Glomerular endothelial cell (primary cell): ENCODE measurements at places on chromosomes 1 and 21. TPM values are rescaled to one million over a fixed set of nuclear protein-coding genes. Genes with fewer than 3 reads are reported as not detected.

- no peak for DNase-seq
These were observed 237.3 kb upstream of the POU3F1 start for GRCh38 chr1:38283696-38284470.

The CIART gene
- total RNA-seq, result 2.2 and 11.4 TPM in 2 replicates

DNA sequence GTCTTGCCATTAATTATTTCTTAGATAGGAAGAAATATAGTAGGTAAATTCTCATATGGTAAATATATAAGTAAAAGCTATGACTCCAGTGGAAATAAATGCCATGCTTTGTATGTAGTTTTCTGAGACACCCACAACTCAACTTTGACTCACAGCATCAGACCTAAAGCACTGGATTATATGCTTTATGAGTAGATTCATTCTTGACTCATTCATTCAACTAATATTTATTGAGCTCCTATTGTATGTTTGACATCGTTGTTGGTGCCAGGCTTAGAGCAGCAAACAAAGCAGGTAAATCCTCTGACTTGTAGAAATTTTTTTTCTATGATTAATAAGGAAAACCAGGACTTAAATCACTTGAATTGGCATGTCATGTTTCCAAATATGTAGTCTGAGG, 211.4 kb downstream of the PTPRC start:
- DNase-seq, result no peak

GRCh38 chr1:206769304-206769731, 1.3 kb upstream of the IL19 start:
- no peak for DNase-seq

- DNase-seq, result no peak
These were observed 536.6 kb upstream of the USP24 start for GRCh38 chr1:55751776-55752175.

DNA sequence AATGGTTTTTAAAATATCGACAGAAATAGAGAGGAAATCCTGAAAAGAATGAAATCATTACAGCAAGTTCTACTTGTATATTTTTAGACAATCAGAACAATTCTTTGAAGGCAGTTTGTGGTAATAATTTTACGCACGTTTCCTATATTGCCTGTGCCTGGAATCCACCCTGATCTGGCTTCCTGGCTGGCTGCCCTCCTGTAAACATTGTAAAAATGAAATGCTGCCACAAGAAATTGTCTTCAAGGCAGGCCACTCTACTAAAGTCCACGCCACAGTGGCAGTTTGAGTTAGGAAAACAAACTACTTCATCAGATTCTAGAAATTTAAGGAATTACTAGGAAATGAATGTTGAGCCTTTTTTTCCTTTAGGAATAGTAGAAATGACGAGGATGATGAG, 454.5 kb upstream of the NR5A2 start:
- peak; percentile 44 for DNase-seq

- no peak for DNase-seq
These were observed 58.1 kb upstream of the SIM2 start for GRCh38 chr21:36640721-36641244.

The IVL gene
- total RNA-seq, result not detected in 2 replicates

DNA sequence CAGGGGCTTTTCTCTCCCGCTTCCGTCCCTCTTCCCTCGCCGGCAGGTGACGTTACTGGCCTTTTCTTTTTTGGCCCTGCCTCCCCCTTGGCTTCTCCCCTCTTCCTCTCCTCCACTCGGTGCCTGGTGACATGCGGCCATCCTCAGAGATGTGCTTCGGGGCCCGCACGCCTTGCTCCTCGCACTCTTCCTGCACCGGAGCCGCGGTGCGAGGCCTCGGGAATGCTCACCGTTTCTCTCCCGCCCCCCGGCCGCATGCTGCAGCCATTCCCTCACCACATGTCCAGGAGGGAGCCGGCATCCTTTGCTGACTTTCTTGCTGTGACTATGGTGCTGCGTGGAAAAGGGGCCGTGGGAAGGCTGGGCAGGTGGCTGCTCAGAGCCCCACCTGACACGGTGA, 39.3 kb downstream of the PDE9A start:
- no peak for DNase-seq

- no peak for DNase-seq
These were observed 257.2 kb downstream of the LRRC7 start for GRCh38 chr1:69824932-69825331.

DNA sequence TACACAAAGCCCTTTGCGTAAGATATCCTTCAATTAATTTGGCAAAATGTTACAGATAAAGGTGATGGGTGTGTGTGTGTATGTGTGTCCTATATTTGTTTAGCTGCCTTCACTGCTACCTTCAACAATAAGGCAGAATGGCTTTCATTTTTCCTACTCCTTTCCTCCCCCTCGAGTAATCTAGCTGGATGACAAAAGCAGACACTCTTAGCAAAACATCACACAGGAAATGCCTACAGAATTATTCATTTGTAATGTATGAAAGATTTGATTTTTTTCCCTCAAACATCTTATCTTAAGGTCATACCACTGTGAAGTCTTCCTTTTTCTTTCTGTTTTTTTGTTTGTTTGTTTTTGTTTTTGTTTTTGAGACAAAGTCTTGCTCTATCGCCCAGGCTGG, 10.6 kb downstream of the PTPN22 start:
- peak; percentile 52 for DNase-seq

The FAM72D gene
- total RNA-seq, result 0.48 and 1.1 TPM in 2 replicates

The LMX1A gene
- total RNA-seq, result not detected in 2 replicates

DNA sequence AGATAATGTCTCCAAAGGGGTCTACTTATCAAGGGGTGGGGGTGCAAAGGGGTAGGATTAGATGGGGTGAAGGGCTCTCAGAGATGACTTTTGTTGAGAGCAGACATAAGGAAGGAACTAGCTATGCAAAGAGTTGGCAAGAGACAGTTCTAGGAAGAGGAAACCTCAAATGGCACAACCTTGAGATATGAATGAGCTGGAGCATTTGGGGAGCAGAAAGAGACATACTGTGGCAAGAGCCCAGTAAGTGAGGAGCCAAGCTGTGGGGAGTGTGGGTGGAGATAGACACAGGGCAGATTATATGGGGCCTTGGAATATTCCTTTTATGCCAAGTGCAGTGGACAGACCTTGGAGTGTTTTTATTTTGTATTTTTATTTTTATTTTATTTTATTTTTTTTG, 84.8 kb upstream of the BTG3 start:
- no peak for DNase-seq

DNA sequence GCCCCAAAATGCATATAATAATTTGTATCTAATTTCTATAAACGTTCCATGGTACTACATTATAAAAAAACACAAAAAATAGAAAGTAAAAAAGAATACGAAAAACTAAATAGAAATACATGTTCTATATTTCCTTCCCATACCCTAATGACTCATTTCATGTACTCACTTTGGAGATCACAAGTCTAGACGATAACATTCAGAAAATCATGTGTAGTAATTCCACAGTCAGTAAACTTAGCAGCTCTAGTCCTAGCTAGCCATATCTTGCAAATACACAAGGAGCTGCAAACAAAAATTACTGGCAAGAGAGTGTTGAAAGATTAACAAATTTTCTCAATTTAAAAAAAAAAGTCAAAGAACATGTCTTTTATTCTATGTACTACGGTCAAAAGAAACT, 1.4 kb downstream of the GOLPH3L start:
- no peak for DNase-seq

DNA sequence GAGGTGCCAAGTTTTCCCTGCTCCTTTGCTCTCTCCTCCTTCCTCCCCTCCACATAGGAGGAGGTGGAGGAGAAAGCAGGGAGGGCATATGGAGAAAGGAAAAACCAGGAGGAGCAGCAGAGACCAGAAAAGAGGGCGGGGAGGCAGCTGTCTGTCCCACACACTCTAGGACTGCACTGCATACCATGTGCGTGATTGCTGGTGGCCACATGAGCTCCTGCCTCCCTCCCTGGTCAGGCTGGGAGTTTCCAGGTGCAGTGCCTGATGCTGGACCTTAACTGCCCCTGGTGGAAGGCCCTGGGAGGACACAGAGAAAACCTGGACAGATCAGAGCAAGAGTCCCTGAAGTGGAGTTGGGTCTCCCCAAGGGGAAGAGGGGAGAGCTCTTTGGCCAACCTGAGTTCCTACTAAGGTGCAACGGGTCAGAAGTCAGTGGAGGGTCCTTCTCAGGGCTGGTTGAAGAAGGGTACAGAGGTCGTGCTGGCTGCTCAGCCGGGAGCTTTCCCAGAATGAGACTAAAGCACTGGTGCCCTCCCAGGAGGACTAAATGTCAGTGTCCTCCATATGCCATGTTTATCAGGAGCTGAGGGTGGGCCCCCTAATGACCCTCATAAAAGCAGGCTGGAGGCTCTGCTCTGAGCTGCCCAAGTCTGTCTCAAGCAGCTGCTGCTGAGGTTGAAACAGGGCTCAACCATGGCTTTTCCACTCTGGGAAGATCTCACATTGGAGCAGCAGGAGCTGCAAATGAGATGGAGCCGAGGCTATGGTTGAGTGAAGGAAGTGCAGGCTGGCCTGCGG, 3.5 kb upstream of the LGR6 start:
- DNase-seq, result no peak

The SCCPDH gene
- total RNA-seq, result 31.4 and 36.3 TPM in 2 replicates

The SUSD4 gene
- total RNA-seq, result not detected in 2 replicates

The UBXN10 gene
- 0.06 and 0.24 TPM in 2 replicates for total RNA-seq

DNA sequence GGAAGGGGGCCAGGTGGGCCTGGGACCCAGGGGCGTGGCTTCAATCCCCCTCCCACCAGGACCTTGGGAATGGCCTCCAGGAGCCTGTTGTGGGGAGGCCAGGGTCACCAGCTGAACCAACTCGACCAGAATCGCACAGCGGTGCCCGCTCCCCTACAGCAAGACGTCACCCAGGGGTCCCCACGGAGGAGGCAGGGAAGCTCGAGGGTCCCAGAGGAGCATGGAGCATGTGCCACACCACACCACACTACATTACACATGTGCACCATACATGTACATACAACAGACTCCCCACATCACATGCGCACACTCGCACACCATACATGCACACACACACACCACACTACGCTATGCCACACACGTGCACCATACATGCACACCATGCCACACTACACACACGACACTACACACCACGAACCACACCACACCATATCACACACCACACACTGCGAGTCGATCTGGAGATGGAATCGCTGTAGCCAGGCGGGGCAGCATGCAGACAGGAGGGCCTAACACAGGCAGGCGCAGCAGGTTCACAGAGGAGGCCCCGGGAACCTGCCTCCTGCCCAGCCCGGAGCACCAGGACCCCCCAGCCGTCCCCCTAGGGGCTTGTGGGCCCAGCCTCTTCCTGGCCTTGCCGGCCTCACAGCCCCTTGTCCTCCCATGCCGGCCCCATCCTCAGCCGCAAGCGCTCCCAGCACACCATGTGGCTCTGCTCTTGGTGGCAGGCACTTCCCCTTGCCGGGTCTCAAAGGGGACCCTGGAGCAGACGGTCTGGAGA, 596 bp downstream of the ITGB2 start:
- DNase-seq, result no peak

The ZNF695 gene
- total RNA-seq, result 0.87 and 2.3 TPM in 2 replicates

- no peak for DNase-seq
These were observed 1.3 kb downstream of the DYRK1A start for GRCh38 chr21:37367703-37368540.

The GBP1 gene
- 24.7 and 60.4 TPM in 2 replicates for total RNA-seq

DNA sequence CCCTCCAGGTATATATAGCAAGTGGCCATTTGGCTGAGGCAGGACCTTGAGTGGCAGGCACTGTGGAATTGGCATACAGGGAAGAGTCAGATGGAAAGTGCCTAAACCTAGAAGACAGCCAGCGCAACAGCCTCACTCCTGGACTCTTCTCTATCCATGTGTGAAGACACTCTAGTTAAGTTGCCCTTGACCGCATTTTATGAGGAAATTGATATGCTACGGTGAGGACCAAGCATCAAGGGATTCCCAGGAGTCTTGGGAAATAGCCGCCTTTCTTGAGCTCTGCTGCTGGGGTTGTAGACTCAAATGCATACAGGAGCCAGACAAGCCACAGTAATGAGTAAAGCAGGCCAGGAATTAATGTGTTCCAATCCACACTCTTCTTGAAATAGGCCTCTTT, 145.9 kb upstream of the KAZN start:
- no peak for DNase-seq

The DMBX1 gene
- not detected in 2 replicates for total RNA-seq

The SLC5A9 gene
- not detected in 2 replicates for total RNA-seq

DNA sequence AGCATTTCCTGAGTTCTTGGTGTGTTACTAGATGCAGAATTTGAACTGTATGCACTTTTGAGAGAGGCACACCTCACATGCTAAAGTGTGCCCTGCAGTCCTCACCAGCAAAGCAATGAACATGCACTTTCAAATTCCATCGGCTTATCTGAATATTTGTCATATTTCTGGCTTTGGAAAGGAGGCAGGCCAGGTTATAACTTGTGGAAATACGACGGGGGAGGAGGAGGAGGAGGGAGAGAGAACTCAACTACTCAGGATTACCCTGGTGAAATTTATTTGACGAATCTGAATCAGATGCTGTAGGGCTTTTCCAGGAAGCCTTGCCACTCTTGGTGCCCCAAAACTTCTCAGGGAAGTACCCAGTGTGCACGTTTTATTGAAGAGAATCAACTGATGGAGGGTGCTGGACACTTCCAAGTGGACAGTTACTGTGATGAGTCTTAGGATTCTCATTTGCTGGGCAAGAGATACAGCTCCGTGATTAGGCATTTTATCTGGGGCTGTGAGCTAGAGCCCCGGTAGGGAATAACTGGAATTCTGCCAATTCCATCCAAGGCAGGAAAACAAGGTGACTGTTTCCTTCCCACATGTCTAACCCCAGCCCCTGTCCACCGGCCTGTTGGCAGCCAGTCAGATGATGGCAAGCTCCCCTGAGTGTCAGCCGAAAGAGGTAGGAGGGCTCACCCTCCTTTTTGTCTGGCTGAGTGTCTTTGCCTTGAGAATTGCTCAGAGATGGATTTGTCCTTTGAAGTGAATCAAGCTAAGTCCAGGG, 3.8 kb downstream of the PDPN start:
- no peak for DNase-seq

- no peak for DNase-seq
These were observed 60.0 kb upstream of the ROR1 start for GRCh38 chr1:63713627-63714481.

The SPRR1B gene
- total RNA-seq, result not detected in 2 replicates

- DNase-seq, result no peak
These were observed 10.8 kb downstream of the OBSCN start for GRCh38 chr1:228218513-228219244.

The FCRL6 gene
- not detected in 2 replicates for total RNA-seq

GRCh38 chr1:47340227-47340626, 6.6 kb downstream of the CMPK1 start:
- no peak for DNase-seq

DNA sequence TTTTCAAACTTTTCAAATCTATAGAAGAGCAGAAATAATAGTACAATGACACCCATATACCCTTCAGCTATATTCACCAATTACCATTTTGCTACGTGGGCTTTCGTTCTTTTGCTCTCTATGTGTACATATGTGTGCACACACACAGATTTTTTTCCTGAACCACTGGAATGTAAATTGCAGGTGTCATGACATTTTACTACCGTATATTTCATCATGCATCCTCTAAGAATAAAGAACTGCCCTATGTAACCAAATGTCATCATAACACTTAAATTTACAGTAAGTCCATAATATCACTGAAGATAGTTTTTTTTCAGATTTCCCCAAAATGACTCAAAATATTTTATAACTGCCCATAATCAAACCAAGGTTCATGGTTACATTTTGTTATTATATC, 88.4 kb upstream of the GFI1 start:
- DNase-seq, result no peak

GRCh38 chr1:236451796-236452373, 57.8 kb downstream of the EDARADD start:
- DNase-seq, result no peak
